ENCODE measurements at places on chromosomes 13 and 19.

- peak; percentile 38 for DNase-seq
Measured at GRCh38 chr19:44848036-44848811, 2.1 kb downstream of the NECTIN2 start.

DNA sequence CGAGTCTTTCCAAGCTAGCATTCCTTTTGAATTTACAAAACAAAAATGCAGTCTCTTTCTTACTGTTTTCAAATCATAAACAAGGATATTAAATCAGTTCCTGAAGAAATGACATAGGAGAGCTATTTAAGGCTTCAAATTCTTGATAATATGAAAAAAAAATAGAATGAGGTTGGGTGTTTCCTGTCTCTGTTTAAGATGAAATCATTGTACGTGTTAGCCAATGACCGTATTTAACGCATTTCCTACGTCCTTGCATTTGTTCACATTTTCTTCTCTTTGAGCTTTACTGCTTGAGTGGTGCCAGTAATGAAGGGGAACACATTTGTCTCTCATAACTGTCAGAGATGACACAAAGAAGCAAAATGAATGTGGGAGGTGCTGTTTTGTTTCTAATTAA is 821.3 kb downstream of the DIAPH3 start:
- DNase-seq = no peak

GRCh38 chr13:63690672-63691071 is 2275.0 kb upstream of the PCDH20 start:
- no peak for DNase-seq

DNA sequence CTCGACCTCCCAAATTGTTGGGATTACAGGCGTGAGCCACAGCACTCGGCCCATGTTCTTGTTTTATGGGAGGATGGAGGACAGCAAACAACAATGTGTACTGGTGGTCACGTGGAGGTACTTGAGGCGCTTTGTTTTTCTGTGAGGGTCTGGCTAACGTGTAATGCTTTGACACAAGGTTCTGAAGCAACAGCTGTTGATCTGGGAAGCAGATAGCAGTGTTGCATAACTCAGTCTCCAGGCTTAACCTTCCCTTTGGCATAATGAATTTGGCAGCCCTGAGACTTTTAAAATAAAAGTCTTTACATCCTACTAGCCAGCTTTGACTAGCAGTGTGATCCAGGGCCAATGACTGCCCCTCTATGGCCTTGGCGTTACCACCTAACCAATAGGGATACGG is 6.9 kb upstream of the ZNF580 start:
- DNase-seq = no peak

DNA sequence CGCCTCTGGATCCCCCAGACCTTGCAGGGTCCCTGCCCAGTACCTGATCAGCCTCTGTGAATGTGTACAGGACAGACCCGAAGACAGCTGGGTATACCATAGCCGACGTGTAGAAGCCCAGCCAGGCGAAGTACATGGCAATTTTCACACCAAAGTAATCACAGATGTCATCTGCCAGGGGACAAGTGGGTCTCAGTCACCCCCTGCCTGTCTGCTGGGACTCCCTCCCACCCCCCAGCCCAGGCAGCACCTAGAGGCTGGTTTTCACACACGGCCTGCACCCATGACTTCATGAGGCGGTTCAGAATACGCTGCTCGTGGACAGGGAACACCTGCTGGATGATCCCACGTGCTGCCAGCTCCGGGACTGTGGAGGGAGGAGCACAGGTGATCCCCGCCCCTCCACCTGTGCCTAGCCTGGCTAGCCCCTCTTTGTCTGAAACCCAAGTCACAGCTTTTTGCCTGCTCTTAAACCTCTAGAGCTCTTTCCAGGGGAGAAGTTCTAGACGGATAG is 3.6 kb downstream of the ANO8 start:
- DNase-seq = no peak

- DNase-seq = no peak
Measured at GRCh38 chr13:27300941-27301586, 30.4 kb downstream of the RASL11A start.

DNA sequence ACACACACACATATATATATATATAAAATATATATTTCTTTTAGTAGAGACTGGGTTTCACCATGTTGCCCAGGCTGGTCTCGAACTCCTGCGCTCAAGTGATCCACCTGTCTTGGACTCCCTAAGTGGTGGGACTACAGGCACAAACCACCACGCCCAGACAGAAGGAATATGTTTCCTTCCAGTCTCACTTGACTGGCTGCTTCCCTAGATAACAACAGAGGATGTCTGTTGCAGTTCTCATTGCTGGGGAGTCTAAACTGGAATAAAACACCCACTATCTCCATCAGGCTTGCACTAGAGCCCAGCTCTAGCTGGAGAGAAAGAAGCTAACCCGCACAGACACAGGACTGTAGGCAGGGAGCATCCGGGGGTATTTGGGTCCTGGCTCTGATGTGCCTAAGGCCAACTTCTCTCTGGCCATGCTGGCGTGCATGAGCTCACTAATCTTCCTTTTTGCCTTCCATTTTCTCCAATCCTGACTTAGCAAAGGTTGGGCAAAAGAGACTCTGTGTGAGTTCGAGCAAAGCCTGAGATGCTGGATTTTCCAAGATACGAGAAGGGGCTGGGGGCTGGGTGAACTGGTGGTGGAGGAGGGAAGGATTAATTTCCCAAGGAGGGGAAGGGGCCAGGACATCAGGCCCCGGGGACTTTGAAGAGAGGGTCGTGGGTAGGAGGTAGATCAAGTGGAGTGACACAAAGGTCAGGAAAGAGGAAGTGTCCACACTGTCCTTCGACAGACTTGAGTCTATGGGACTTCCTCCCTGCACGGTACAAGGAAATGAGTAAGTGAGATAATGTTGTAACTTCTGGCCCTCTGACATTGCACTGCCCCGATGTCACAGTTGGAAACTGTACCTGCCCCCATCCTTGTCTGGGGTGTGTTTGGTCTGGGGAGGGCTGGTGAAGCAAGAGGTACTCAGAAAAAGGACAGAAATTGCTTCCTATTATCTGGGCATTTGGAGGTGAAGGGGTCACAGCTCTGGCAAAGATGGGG is 22.5 kb upstream of the ALOX5AP start:
- DNase-seq = no peak

DNA sequence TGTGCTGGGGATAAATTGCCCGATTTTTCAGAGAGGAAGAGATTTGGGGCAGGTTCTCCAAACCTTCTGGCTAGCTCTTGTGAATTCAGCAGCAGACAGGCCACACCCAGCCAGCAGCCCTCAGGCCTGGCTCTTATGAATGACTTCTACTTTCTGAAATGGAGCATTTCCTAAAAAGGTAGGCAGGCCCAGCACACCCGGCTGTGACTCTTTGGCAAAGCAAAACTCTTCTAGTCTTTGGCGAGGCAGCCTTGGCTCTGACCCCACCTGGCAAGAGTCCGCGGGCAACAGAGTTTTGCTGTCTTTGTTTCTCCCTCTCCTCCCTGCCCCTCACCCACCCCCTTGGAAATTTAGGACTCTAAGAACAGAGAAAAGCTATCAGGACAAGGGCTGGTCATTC is 221.2 kb downstream of the ZNF536 start:
- DNase-seq = no peak

- DNase-seq = peak; percentile 97
Measured at GRCh38 chr19:10416380-10417257, 3.7 kb upstream of the PDE4A start.

GRCh38 chr13:65540175-65540574 is 1690.0 kb downstream of the PCDH9 start:
- DNase-seq = no peak

GRCh38 chr19:42154471-42155323 is 22.5 kb upstream of the POU2F2 start:
- no peak for DNase-seq

DNA sequence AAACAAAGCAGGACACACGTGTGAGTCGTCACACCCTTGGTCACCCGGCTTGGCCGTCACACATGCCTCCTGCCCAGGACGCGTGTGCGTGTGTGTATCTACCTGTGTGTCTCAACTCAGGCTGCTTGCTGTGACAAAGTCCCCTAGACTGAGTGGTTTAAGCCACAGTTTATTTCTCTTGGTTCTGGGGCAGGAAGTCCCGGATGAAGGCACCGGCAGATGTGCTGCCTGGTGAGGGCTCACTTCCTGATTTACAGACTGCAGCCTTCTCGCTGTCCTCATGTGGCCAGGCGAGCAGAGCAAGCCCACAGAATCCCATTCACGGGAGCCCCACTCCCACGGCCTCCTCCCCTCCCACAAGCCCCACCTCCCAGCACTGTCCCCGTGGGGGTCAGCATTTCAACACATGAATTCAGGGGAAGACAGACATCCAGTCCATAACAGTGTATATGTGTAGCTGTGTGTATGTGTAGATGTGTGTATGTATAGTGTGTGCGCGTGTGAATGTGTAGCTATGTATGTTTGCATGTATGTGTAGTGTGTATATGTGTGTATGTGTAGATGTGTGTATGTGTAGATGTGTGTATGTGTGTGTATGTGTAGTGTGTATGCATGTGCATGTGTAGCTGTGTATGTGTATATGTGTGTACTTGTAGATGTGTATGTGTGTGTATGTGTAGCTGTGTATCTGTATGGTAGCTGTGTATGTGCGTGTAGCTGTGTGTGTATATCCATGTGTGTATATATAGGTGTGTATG is 51.5 kb downstream of the MCF2L start:
- DNase-seq = no peak

DNA sequence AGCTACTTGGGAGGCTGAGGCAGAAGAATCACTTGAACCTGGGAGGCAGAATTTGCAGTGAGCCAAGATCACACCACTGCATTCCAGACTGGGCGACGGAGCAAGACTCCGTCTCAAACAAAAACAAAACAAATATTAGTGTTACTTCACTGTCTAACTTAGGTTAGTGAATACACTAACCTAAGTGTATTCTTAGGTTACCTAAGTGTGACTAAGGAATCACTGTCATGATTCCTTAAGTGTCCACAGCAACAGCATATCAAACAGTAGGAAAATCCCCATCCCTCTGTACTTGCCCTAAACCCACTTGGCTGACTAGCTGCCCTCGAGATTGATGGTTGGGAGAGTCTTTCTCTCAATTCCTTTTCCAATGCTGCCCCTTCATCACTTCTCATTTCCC is 11.8 kb upstream of the LRCH1 start:
- DNase-seq = no peak
